Fibroblast of the aortic adventitia (primary cell): ENCODE measurements at places on chromosomes 1 and 21.

GRCh38 chr1:31579374-31579773 lies 3.1 kb downstream of the TINAGL1 start:
- DNase-seq, result no peak

DNA sequence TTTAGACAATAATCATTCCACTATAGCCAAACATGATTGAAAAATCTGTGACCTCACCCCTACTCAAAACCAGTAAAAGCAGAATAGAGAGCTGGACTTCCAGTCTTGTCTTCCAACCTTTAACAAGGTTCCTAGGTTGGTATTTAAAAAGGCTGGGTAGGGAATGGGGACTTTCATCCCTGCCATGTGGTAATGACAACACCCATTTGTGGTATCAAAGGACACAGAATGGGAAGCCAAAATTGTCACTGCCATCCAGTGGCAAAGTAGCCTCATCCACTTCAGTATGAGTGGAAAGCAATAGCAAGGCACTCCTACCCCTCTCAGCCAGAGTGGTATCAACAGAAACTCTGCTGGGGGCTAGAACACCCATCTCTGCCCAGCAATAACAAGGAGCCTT lies 33.9 kb downstream of the UCHL5 start:
- DNase-seq, result no peak

- DNase-seq, result no peak
Measured at GRCh38 chr1:23600283-23600682, 41.0 kb upstream of the ID3 start.

DNA sequence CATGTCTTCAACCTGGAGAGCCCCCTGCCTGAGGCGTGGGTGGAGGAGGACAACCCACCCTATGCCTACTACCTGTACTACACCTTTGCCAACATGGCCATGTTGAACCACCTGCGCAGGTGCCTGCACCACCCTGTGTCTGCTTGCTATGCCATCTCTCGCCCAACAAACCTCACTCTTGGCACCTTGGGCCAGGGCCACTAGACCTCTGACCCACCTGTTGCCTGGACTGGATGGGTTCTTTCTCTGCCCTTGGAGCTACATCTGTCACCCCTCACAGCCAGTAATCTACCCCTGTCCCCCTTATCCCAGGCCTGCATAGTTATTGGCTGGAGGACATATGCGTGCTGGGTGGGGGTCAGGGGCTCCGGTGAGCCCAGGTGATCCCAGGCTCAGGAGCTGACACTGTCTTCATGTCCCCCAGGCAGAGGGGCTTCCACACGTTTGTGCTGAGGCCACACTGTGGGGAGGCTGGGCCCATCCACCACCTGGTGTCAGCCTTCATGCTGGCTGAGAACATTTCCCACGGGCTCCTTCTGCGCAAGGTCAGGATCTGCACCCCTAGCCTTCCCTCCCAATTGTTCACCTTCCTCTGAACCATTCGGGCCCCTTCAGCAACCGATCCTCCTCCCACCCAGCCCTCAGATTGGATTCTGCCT lies 9.9 kb downstream of the AMPD2 start:
- DNase-seq, result no peak

DNA sequence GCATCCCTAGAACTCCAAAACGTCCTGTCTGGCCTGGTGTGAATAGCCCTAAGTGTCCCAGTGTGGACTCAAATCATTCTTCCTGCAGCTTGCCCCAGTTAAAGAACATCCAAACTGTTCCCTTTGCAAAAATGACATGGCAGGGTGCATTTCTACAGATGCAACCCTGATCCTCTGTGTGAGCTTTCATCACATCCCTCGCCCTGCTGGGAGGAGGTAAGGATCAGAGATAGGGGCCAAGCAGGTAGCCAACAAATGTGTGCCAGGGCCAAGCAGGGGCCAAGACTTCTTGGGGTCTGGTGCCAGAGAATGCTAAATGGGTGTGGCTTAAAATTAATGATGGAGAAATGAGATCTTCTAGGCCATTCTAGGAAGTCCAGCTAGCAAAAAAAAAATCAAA lies 27.1 kb upstream of the MPZL1 start:
- no peak for DNase-seq

DNA sequence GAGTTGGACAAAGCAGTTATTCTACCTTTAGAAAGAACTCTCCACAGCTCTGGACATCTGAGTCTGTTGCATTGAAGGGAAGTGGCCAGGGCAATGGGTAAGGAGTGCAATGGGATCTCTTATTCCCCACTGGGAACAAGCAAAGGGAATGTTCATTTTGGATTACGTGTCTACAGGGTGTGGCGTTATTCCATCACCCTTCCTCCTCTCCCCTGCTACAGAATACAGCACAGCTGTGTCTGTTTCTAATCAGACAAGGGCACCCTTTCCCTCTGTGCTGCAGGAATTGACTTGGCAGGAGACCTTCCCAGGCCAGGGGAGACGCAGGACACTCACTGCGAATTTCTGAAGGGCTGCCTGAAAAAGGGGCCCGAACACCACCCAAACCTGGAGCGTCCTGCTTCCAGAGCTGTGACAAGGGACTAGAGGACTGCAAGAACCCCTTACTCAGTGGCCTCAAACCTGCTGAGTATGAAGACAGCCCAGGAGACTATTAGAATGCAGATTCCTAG lies 163.6 kb upstream of the RAB4A start:
- peak; percentile 60 for DNase-seq

DNA sequence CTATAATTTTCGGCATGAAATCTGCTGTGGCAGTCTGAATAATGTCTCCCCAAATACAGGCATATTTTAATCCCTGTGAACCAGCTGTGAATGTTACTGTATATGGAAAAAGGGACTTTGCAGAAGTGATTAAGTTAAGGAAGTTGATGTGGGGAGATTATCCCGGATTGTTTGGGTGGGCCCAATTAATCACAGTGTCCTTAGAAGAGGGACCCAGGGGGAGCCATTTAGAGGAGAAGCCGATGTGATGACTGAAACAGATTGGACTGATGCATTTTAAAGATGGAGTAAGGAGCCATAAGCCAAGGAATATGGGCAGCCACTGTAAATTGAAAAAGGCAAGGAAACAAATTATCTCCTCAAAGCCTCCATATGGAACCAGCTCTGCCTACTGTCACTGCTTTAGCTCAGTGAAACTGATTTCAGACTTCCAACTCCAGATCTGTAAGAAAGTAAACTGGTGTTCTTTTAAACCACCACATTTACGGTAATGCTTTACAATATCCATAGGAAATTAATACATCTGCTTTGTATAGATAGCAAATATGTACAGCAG lies 61.1 kb upstream of the GPR88 start:
- DNase-seq, result no peak

DNA sequence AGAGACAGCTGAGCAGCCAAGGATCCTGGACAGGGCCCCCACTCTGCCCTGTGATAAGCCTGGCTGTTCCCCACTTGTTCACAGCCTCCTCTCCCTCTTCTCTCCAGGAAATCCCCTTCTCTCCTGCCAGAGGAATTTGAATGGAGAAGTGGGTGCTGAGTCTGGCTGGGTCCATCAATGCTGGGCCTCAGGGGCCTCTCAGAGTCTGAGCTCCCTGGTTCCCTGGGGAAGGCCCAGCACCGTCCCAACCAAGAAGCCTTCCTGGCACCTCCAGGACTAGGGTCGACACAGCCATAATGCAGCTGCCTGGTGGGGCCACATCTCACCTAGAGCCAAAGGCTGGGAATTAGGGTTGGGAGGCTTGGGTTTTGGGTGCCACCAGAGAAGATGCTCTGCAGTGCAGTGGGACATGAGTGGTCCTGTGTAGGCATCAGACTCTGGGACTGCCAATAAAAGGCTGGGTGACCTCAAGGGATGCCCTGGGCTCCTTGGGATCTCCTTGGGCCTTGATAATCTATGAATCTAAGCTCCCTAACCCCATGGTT lies 2.5 kb downstream of the MYBPH start:
- DNase-seq, result no peak

- no peak for DNase-seq
Measured at GRCh38 chr1:112318698-112319370, 77.2 kb upstream of the CTTNBP2NL start.

DNA sequence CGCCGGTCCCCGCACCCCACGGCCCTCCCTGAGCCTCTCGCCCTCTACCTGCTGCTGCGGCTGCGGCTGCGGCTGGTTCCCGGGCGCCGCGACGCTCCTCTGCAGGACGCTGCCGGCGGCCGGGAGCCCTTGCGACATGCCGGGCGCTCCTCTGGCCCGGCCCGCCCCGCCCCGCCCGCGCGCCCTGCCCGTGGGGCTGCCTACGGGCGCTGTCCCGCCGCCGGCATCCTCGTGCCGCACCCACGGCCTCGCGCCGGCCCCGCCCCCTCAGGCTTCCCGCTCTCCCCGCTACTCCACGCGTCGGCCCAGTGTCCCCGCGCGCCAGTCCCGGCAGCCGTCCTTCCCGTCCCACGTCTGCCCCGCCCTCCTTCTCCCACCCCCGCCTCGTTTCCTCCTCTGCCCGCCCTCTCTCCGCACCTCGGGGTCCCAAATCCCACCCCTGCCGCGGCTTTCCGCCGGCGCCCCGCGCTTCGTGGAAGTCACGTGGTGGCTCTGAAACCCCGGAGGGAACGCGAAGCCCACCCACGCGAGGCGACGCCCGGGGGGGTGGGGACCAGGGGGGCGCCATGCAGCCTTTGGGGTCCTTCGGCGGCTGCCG lies at the start of gene BATF3:
Gene BATF3, minus strand, starts transcription at position 216 of the 598 bp plus-strand sequence. Its CDS starts 78 bp downstream, at position 138.
- DNase-seq, result no peak

- DNase-seq, result peak; percentile 30
Measured at GRCh38 chr1:219805191-219805590, 123.2 kb downstream of the SLC30A10 start.
